A549 treated with Mapracorat at 1 μM for 4 hours (cell line): ENCODE measurements at places on chromosomes 13 and 19. TPM values are rescaled to one million over a fixed set of nuclear protein-coding genes. Genes with fewer than 3 reads are reported as not detected.

N4BP2L1 gene
- 0.31 to 0.74 TPM (median 0.42 TPM) in 5 replicates for total RNA-seq

ZSCAN4 gene
- not detected in 5 replicates for total RNA-seq

GRIN2D gene
- 5.5 to 9.7 TPM (median 8.9 TPM) in 5 replicates for total RNA-seq

SULT2A1 gene
- not detected in 5 replicates for total RNA-seq

APOC4 gene
- not detected in 5 replicates for total RNA-seq
